ENCODE measurements at places on chromosomes 4 and X. TPM values are rescaled to one million over a fixed set of nuclear protein-coding genes. Genes with fewer than 3 reads are reported as not detected.

AFAP1 gene
- 6.2 TPM for total RNA-seq

FRMPD3 gene
- 0.05 TPM for total RNA-seq

KLHL4 gene
- total RNA-seq: 1.0 TPM

BCOR gene
- 14.0 TPM for total RNA-seq

DNA sequence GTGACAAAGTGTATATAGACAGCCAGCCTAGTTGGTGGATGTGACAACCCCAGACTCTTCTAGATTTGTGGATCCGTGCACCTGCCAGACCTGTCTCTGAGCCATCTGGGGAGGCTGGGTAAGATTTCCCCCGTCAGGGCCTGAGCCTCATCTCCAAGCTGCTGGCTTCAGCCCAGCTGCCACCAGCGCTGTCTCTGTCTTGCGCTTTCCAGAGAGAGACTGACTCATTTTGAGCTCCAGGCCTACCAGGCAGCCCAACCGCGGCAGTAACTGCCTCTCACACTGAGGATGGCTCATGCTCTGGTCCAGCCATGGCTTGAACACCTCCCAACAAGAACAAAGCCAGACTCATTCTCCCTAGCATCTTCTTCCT lies 26.4 kb downstream of the NOP14 start:
- no peak for DNase-seq

GRCh38 chrX:5681159-5681558 lies 547.5 kb downstream of the NLGN4X start:
- DNase-seq: no peak

GRCh38 chr4:24624381-24624780 lies 40.0 kb upstream of the DHX15 start:
- DNase-seq: no peak

DNA sequence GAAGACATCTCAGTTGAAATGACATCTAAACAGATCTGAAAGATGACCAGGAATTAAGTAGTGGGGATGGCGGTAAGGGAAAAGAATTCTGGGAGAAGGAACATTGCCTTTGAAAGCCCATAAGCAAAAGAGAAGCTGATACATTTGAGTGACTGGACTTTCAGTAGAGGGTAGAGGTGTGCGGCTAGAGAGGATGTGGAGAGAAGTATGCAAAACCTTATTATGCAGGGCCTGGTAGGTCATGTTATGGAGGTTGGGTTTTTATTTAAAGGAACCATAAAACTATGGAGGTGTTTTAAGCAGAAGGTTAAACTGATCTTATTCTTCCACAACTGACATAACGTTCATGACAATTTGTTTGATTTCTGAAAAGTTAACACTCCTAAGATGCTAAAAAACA lies 36.3 kb downstream of the RPS6KA3 start:
- no peak for DNase-seq

- DNase-seq: no peak
These were observed 36.0 kb downstream of the HTR2C start for GRCh38 chrX:114619874-114620273.

DNA sequence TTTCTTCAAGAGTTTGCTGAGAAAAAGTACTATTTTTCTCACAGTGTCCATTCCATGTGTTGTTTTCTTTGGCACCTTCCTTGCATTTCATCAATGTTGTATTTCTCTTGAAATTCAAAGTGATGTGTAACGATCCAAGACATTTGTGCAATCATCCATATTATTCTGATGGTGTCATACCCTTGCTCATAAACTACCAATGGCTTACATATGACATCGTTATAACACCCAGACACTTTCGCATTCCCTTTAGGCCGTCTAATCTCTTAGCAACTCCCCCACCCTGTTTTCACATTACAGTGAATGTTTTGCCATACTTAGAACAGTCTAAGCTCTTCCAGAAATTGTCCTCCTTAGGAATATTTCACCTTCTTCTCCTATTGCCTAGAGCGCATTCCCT lies 1779.0 kb downstream of the PCDH7 start:
- no peak for DNase-seq

DNA sequence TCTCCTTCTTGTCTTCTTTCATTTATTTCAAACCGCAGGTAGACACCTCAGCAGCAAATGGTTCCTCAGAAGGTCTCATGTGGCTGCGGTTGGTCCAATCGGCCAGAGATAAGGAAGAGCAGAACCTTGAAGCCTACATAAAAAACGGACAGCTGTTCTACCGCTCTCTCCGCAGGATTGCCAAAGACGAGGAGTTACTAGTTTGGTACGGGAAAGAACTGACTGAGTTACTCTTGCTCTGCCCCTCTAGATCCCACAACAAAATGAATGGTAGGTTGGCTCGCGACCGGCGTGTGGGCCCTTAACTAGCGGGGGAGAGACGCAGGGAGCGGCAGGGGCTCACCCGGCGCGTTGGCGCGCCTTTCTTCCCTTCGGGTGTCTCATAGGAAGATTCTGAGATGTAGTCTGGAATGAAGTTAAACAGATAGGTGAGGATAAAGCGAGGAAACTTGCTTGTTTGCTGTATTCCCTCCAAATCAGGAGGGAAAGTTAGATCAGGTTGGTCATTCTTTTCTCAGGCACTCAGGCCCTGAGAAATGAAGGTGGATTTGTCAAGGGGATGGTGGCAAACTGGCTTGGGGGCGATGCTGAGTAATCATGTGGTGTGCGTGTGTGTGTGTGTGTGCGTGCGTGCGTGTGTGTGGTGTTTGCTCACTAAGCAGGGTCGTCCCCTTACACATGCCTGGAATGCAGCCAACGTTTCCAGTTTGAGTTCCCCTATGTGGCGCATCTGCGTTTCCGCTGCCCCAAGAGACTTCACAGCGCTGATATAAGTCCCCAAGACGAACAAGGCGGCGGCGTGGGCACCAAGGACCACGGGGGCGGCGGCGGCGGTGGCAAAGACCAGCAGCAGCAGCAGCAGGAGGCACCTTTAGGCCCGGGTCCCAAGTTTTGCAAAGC lies 4.2 kb downstream of the PRDM8 start:
- peak; percentile 69 for DNase-seq

DNA sequence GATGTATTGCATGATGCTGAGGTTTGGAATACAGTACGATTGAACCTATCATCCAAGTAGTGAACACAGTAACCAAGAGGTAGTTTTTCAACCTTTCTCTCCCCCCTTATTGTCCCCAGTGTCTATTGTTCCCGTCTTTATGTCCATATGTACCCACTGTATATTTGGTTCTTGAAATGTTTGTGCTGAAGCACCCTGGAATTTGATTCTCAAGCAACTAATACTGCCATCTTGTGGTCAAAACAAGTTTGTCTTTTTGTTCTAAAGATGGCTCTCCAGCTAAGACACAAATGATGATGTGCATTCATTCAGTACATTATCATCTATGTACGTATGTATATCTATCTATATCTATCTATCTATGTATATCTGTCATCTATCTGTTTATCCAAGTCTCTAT lies 33.5 kb upstream of the DCX start:
- DNase-seq: no peak

GRCh38 chr4:80035336-80035735 lies 37.7 kb downstream of the ANTXR2 start:
- no peak for DNase-seq

DNA sequence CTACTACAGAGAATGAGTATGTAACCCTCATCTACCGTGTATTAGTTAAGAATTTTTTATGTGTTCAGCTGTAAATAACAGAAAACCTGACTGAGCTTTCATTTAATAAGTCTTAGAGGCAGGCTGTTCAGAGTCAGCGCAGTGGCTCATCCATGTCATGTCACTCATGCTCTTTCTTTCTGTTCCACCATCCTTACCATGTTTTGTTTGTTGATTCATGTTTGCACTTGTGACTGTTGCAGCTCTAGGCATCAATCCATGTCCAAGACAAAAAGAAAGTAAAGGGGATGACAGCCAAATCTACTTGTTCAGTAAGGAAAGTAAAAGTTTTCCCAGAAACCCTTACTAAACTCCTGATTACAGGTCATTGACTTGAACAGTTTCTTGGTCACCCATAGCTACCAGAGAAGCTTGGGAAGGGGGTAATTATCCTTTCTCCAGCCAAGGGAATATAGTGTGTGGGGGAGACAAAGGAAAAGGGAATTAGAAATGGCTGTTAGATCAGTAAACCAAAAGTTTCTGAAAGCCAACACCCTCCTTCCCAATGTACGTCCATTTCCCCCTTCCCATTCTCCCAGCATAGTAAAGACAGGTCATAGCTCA lies 9.0 kb downstream of the ART3 start:
- no peak for DNase-seq

DNA sequence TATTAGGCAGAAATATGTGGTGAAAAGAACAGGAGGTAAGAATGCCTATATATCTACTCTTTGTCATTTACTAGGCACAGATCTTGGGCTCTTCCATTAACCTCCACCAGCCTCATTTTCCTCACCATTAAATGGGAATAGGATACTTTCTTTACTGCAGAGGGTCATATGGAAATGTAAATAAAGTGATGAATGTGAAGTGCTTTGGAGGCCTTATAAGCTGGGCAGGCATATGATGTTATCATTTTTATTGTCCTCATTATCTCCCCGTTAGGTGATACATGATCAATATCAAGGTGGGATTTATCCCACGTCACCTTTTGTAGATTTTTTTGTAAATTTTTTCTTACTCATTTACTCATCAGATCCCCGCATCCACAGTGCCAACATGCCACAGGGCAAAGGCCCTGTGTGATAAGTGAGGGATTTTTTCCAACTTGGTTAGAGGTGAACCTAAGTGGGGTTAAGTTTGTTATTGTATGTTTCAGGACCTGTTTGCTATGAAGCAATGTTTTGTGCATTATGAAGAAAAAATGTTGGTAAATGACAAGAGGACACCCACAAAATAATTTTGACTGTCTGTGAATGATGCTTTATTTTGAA lies 107.8 kb downstream of the SLC4A4 start:
- no peak for DNase-seq

DNA sequence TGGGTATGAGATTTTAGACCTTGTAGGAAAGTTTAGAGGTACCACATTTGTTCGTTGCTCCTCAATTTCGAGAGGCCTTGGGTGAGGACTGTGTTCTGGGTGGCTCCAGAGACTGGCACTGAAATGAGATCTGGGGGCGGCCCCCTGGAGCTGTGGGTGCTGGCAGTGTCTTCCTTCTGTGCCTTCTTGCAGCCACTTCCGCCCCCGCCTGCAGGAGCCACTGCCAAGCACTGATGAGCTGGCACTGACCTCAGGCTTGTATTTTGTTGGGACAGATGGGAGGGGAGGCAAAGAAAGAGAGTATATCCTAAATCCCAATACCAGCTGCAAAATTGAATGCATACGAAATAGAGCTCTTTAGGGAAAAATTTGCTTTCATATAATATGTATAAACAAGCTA lies 64.5 kb upstream of the CLDN34 start:
- DNase-seq: no peak

DNA sequence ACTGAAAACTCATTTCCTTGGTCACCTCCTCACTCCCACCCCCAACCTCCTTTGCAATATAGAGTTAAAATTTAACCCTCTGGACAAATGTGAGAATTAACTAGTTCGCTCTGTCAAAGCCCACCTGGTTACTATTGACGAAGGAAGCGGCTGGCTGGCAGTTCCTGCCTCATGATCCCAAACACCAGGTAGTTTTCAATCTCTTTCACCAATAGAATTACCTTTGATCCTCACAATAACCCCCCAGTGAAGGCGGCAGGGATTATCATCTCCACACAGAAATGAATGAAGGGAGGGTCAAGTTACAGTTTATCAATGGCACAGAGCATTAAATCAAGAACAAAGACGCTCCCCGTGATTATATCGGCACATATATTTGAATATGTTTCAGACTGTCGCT lies 65.7 kb upstream of the TTC29 start:
- DNase-seq: no peak

GRCh38 chr4:169593050-169593560 lies 19.3 kb downstream of the NEK1 start:
- DNase-seq: no peak

DNA sequence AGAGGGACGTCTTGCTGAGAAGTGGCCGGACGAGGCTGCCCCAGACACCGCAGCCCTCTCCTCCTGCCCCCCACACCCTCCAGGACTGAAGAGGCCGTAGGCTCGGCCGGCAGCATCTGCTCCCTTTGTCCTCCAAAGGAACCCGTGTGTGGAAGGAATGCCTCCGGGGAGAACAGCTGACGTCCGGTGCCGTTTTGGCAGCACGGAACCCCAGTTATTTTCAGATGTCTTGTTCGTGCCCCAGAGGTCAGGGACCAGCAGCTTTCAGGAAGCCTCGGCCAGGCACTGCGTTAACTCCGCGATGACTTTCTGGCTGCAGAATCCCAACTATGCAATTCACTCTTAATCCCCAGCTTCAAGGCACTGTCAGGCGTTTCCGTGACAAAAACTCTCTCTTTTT lies 10.9 kb upstream of the PPP2R3B start:
- peak; percentile 52 for DNase-seq

- no peak for DNase-seq
These were observed 159.7 kb downstream of the NSUN7 start for GRCh38 chr4:40909363-40909876.

- peak; percentile 47 for DNase-seq
These were observed 116.1 kb downstream of the FAM53A start for GRCh38 chr4:1567808-1568581.

GRCh38 chr4:125750399-125750798 lies 435.6 kb downstream of the FAT4 start:
- no peak for DNase-seq

DNA sequence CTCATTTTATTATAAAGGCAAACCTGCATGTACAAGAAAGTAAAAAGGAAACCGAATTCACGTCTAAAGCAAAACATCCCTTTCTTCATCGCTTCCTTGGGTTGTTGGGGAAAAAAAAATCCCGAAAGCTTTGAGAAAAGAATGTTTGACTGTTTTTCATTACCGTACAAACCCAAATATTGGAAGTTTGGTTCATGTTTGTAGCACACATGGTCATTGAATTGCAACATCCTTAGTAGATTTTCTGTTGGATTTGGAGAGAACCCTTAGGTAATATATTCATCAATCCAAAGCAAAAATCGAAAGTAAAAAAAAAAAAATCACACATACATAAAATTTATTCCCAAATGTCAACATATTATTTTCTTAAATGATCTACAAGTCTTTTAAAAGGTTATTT lies 420.3 kb downstream of the MAPK10 start:
- DNase-seq: no peak

DNA sequence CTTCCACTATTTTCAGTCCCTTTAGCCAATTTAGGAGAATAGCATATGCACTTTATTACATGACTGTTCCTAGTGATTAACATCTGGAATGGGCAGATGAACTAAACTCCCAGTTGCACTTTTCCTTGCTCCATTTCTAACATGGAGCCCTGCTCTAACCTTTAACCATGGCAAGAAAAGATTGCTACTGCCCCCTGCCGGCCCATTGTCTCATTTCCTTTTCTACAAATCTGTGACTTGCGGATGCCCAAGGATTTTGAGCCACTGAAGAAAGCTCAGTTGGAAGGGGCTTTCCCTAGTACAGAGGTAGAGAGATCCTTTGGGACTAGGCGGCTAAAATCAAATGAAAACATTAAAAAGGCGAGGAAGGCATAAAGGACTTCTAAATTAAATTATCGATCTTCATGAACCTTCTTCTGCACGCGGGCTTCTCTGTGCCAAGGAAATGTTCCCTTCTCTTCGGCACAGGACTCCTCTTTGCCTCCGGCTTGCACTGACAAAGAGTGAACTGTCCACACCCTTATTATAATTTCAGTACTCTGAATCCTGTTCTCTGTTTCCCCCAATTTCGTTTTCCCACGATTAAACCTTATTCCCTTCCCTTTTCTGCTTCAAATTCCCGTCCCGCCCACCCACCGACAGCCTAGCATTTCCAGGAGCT lies 577 bp upstream of the GLRA2 start:
- DNase-seq: peak; percentile 48
